CD4-positive, alpha-beta T cell treated with Interleukin-2 at 100 ng/mL for 4 hours (primary cell): ENCODE measurements at places on chromosomes 5 and 9.

DNA sequence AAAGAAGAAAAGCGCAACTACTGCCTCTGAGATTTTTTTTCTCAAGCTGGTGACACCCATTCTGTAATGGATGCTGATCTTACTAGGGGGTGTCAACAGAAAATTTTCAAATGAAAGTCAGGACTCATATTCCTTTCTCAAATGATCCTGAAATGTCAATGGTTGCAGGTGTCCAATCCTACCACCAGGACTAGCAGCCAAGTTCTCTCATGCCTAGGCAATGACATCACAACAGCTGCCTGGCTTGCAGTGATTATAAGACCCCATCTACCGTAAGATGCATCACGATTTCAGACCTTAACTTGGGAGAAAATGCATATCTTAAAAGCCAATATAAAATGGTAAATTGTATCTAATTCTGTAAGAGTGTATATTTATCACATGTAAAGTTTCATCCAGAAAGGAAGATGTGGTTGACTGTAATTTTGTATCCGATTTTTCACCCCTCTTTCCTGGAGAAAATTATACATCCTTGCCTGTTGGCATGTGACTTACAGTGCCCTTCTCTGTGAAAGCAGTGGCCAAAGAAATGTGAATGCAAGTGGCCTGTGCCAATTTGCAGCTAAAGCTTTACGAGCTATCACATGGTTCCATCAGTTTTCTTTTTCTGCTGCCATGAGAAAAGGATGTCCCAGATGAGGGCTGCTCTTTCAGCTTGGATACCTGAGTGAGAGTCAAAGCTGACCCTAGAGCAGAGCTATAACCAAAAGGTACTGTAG lies 104.4 kb downstream of the DENND1A start:
- no peak for DNase-seq

DNA sequence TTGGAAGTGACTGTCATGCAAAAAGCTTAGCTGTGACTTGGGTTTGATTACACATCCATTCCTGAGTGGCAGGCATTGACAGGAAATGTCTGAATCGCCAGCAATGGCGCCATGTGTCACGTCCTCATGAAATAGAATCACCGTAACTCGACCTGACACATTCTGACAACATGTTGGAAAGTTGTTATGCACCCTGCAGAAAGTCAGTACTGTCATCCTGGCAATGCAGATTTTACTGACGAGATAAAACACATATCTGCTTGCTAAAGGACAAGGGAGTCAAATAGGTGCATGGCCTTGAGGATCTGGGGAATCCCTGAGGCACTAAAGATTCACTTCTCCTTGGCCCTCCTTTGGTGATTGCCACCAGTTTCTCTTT lies 344.2 kb downstream of the SPATA31D1 start:
- DNase-seq: no peak

GRCh38 chr5:146213210-146213826 lies 9.9 kb downstream of the RBM27 start:
- no peak for DNase-seq

GRCh38 chr9:122058709-122059108 lies 34.4 kb downstream of the TTLL11 start:
- no peak for DNase-seq

- DNase-seq: no peak
Observed at GRCh38 chr5:945691-946551, 53.2 kb downstream of the TRIP13 start.

DNA sequence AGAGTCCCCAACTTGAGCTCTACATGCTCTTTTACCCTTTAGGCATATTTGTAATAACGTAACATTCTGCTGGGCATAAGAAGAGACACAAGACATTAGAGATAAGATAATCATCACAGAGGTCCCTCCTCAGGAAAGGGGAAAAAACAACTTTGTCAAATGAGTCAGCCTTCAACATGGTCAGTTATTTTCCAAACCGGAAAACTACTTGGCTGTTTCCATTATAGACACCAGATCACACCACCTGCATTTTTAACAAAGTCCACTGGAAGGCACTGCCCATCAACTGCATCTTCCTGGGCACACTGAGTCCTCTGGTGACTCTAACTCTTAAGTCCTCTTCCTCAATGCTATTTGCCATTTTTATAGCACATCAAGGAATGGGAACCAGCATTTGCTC lies 221.8 kb downstream of the FAM114A2 start:
- no peak for DNase-seq

DNA sequence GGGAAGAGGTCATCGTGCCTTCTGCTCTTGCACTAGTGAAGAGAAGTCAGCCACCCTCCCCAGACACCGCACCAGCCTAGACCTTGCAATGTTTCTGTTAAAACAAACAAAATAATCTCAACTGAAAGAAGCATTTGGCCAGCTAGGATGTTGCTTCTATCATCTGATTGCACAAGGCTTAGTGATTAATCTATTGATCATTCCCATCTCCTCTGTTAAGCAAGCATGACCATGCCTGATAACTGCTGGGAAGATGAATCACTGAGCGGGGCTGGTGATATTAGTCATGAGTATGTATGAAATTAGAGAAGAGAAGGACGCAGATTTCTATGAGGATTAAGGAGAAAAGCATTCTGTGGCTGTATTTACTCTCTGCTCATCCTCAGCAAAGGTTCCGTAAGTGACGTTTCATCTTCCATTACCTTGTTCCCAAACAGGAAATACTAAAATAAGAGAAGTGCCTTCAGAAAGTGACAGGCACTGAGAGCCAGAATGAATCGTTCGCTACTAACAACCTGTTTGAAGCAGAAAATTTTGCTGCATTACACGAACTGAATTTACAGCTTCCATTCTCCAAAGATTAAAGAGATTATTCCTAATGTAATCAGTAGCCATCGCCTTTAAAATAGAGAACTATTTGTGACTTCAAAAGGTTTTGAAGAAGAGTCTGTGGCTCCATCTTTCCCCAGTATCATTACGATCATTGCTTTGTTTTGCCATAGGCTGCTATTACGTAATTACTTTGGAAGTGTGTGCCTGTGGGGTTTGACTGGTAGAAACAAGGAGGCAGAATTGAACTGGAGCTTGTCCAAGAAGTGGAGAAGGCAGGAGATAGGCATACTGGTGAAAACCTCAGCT lies 219.1 kb downstream of the MED10 start:
- DNase-seq: no peak

DNA sequence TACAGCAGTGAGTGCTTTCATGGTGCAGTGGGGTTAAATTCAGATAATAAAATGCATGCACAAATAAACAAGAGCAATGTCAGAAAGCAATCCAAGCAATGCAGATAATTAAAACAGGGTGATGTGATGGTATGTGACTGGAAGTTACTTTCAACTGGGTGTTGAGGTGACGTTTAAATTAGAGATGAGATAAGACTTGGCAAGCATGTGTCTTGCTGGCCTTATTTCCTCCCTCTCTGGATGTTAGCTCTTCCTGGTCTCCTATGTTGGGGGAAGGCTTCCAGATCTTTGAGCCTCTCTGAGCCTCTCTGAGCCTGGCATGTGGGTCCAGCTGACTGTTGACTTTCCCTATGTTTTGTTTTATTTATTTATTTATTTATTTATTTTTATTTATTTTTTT lies 54.4 kb downstream of the DOCK2 start:
- no peak for DNase-seq

DNA sequence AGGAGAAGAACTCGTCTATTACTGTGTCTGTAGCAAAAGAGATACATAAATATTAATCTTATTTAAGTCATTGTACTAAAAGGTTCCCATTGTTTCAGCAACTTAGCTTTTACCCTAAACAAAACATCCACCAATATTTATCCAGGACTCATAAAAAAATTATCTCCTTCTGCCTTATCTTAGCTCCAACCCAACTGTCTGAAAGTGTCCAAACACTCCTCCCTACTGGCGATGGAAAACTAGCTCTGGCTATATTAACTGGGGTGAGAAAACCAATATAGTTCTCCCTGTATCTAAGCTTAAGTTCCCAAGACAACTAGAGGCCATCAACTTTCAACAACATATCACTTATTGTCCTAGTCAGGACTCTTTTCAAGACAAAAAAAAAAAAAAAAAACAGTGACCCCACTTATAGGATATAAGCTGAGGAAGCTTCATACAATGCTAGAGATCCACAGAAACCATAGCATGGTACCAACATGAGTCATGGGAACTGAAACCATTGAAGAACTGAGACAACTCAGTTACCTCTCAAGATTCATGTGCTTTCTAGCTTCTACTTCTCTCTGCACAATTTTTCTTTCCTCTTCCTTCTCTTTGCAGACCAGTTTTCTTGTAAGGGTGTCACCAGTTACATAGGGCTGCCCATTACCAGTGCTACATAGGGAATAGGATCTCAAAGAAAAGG lies 150.7 kb upstream of the RASA1 start:
- no peak for DNase-seq

DNA sequence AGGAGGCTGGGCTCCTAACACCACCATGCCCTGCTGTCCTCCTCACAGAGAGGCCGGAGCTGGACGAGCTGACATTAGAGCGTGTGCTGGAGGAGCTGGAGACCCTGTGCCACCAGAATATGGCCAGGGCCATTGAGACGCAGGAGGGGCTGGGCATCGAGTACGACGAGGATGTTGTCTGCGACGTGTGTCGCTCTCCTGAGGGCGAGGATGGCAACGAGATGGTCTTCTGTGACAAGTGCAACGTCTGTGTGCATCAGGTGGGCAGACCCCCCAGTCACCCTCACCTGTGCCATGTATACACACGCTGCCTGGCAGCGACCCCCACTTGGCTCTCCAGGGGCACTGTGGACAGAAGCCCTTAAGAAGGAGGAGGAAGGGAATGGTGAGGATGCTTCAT lies 35.2 kb downstream of the JADE2 start:
- no peak for DNase-seq

DNA sequence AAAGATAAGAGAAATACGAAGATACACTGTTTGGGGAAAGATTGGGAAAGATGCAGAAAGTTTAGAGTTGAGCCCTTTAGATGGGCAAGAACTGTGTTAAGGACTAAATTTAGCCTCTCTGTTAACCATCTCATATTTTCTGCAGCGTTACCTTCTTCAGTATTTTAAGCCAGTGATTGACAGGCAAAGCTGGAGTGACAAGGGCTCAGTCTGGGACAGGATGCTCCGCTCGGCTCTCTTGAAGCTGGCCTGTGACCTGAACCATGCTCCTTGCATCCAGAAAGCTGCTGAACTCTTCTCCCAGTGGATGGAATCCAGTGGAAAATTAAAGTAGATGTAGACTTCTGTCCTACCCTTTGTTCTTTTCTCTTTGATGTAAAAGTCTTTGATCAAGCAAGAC lies 26.4 kb upstream of the LNPEP start:
- no peak for DNase-seq

GRCh38 chr9:33227008-33227398 lies 13.0 kb upstream of the SPINK4 start:
- DNase-seq: no peak

DNA sequence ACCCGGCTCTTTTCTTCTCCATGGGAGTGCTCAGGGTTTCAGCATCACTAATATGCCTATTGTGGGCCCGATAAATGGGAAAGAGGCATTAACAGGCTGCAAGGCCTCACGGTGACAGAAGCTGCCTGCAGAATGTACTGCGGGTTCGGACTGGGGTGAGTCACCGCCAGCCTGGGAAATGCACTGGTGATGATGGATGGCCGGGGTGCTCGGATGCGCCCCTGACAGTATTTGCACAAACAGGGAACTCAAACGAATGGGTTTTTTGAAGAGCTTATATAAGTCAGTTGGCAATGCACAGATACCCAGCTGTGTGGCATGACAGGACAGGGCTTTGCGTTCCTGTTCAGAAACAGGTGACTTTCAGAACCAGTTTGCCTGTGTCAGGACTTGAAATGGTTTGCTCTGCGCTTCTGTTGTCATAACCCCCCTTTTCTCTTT lies 42.0 kb upstream of the PITX1 start:
- no peak for DNase-seq

DNA sequence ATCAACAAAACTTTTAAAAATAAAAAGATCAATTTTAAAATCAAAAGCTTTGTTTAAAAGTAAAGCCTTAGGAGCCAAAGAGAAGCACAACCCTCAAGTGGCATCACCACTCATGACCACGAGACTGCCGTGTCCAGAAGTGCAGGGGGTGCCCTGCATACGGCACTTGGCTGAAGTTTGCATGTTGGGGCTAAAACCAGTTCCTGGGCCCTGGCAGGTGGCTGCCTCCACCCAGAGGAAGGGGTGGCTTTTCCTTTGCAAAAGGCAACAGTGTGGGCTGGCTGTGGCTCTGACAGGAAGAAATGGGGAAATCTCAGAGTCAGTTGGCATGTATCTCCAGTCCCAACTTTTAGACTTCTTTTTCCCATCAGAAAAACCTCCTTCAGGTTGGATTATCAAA lies 15.3 kb downstream of the TRMO start:
- DNase-seq: peak; percentile 30

GRCh38 chr9:134188386-134189144 lies 24.2 kb upstream of the RNU6ATAC start:
- no peak for DNase-seq

- DNase-seq: no peak
Observed at GRCh38 chr5:179413086-179413690, 67.9 kb upstream of the ADAMTS2 start.

DNA sequence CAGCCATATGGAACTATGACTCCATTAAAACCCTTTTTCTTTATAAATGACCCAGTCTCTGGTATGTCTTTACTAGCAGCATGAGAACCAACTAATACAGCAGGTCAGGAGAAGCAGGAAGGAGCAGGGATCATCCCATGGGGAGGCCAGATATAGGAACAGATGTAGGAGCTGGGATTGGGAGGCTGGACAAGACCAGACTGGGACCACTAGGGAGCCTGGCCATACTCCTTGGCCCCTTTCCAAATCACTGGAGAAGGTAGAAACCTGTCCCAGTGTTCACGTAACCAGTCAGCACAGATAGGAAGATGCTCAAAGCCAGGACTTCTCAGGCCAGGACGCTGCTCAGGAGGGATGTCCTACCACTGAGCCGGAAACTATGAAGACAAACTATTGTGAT lies 95.5 kb downstream of the LMX1B start:
- DNase-seq: no peak
